Activated T-helper 17 cell treated with anti-CD3 and anti-CD28 coated beads, Interleukin-2, amount 50 U/mL, for 72 hours (primary cell): ENCODE measurements at places on chromosomes 6 and 20. TPM values are rescaled to one million over a fixed set of nuclear protein-coding genes. Genes with fewer than 3 reads are reported as not detected.

DNA sequence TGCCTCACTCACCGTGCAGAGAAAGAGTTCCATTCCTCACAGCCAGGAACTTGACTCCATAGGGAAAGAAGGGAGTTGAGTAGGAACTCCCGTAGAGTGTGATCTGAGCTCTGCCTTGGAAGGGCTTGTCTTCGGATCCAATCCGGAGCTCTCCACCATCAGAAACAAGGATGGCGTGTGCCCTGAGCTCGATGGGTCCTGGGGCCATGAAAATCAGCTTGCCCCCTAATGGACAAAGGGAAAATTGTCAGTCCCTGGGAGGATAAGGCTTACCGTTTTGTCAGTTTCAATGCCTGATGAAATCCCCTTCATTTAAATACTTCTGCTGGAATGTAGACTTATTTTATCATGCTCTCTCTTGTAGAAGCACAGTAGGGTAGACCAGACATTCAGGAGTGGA, 153.3 kb downstream of the PKHD1 start:
- peaks cover 3% of the 10 kb centered on the region for H3K27me3 ChIP-seq
- no peak overlapping the region for H3K27ac ChIP-seq
- no peaks in the 10 kb centered on the region for H3K36me3 ChIP-seq
- no peaks in the 10 kb centered on the region for H3K4me1 ChIP-seq
- ATAC-seq: no peak
- H3K4me3 ChIP-seq: no peak overlapping the region

DNA sequence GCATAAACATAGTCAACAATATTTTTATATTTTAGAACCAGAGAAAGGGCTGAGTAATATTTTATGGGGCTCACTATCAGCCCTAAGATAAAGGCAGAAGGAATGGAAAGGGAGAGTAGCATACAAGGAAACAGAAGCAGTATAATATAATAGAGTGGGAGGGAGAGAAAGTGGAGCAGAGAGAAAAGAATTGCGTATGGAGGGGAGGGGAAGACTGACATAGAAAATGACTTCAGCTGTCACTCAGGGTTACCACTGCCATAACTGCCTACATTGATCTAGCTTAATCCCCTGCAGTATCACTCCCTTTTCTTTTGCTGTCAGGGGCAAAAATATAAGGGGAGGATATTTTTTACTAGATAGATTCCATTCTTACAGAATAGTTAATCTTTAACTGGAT, 1133.5 kb upstream of the MAP3K7 start:
- H3K36me3 ChIP-seq: no peaks in the 10 kb centered on the region
- no peaks in the 10 kb centered on the region for H3K4me1 ChIP-seq
- H3K27me3 ChIP-seq: no peaks in the 10 kb centered on the region

DNA sequence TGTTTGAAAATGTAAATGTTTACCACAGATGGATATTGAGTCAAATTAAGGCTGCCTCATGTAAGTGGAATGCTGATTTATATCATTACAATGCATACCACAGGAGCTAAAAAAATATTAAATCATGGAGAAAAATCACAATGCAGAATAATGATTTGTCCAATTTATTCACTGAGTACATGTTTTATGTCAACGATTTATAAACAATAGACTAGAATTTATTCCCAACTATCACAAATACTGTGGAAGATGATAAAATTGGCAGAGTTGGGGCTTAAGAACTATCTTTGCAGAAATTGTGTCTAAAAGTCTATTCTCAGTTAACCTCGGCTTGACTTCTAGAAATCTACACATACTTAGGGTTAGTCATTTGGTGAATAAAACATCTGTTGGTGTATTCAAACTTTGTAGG, 472.1 kb upstream of the MARCKS start:
- H3K27ac ChIP-seq: no peak overlapping the region
- no peak for ATAC-seq
- H3K4me1 ChIP-seq: no peaks in the 10 kb centered on the region
- no peaks in the 10 kb centered on the region for H3K27me3 ChIP-seq

GRCh38 chr20:63759377-63759901, 19.9 kb downstream of the SLC2A4RG start:
- peaks cover 4% of the 10 kb centered on the region for H3K4me1 ChIP-seq
- no peak for ATAC-seq
- H3K4me3 ChIP-seq: no peak overlapping the region
- H3K27ac ChIP-seq: no peak overlapping the region
- H3K27me3 ChIP-seq: no peaks in the 10 kb centered on the region

The PRR18 gene
- not detected for total RNA-seq

- H3K27me3 ChIP-seq: no peaks in the 10 kb centered on the region
- peaks cover 21% of the 10 kb centered on the region for H3K36me3 ChIP-seq
Observed at GRCh38 chr6:28251661-28252008, 434 bp downstream of the ZKSCAN4 start.

DNA sequence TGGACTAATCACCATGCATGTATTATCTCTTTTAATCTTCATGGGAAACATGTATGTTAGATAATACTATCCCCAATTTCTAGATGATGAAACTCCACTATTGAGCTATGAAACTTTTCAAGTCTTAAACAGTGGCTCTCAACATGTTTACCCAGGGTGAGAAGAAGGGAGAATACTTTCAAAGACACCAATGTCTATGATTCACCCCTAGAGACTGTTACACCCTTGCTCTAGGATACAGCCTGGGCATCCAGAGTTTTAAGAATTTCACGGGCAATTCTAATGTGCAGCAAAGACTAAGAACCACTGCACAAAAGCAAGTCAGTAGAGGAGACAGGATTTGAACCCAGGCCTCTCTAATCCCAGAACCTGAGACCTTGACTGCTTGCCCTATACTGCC, 47.8 kb downstream of the GFOD1 start:
- peaks cover 6% of the 10 kb centered on the region for H3K27me3 ChIP-seq
- ATAC-seq: no peak
- H3K4me3 ChIP-seq: no peak overlapping the region
- no peak overlapping the region for H3K27ac ChIP-seq
- no peaks in the 10 kb centered on the region for H3K4me1 ChIP-seq

DNA sequence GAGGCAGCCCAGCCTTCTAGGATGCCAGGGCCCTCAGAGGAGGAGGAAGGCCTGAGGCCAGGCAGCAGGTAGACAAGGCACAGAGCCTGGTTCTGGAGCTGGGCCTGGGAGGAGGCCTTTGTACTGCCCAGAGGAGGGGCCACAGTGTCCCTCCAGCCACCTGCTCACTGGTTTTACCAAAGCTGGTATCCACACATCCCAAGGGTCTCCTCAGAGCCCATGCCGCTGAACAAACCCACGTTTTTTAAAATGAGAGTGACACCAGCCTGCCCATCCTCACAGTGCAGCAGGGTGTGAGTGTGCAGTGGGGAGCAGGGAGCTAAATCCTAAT, 162.7 kb downstream of the LY86 start:
- peaks cover 21% of the 10 kb centered on the region for H3K27me3 ChIP-seq
- H3K36me3 ChIP-seq: no peaks in the 10 kb centered on the region
- no peak overlapping the region for H3K4me3 ChIP-seq
- H3K4me1 ChIP-seq: peaks cover 5% of the 10 kb centered on the region
- ATAC-seq: no peak
- no peak overlapping the region for H3K27ac ChIP-seq

DNA sequence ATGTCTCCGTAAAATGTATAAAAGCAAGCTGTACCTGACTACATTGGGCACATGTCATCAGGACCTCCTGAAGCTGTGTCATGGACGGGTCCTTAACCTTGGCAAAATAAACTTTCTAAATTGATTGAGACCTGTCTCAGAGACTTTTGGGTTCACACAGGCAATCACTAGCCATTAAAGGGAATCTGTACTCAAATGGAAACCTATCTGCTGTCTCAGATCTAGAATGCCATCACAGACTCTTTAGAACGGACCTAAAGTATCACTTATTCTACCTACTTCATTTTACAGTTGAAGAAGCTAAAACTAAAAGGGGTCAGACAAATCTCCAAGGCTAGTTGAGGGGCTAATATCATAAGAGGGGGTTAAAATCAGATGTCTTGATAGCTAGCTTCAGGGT, 11.1 kb downstream of the SAMD3 start:
- peak overlapping the region; percentile 55 for H3K4me3 ChIP-seq
- no peaks in the 10 kb centered on the region for H3K27me3 ChIP-seq
- H3K36me3 ChIP-seq: peaks cover 24% of the 10 kb centered on the region
- ATAC-seq: peak; percentile 72
- H3K27ac ChIP-seq: no peak overlapping the region

The RIPPLY2 gene
- total RNA-seq: not detected

DNA sequence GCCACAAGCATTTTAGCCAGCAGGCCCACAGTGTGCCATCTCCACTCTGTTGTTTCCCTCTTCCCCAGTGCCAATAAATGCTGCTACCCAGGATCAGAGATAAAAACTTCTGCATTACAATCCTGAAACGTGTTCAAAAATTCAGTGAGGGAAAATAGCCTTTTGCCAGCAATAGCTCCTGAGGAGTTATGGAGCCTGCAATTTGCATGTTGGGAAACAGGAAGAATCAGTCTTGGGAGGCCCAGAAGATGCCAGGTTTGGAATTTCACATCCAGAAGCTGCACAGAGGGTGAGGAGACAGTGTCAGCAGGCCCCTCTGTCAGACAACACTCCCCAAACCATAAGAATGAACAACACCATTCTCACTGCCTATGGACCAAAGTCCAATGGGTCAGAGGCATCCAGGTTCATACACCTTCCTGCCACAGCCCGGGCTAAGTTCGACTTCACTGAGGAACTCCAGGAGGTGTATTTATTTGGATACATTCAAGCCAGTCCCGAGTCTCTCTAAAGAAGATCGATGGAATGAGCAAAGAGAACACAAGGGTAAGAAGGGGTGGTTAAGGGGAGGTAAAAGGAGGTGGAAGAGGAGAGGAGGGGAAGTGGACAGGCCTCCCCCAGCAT, 20.8 kb downstream of the RRBP1 start:
- peaks cover 29% of the 10 kb centered on the region for H3K36me3 ChIP-seq
- peaks cover 18% of the 10 kb centered on the region for H3K4me1 ChIP-seq
- H3K27me3 ChIP-seq: no peaks in the 10 kb centered on the region
- no peak overlapping the region for H3K27ac ChIP-seq
- no peak for ATAC-seq

GRCh38 chr6:136334465-136334846, 44.8 kb upstream of the BCLAF1 start:
- H3K4me1 ChIP-seq: no peaks in the 10 kb centered on the region
- H3K27me3 ChIP-seq: peaks cover 4% of the 10 kb centered on the region
- H3K4me3 ChIP-seq: no peak overlapping the region
- no peak overlapping the region for H3K27ac ChIP-seq
- no peak for ATAC-seq

The CTAGE9 gene
- not detected for total RNA-seq

GRCh38 chr6:163329991-163330390, 84.5 kb upstream of the QKI start:
- H3K27ac ChIP-seq: no peak overlapping the region
- no peak for ATAC-seq
- H3K27me3 ChIP-seq: peaks cover 14% of the 10 kb centered on the region

DNA sequence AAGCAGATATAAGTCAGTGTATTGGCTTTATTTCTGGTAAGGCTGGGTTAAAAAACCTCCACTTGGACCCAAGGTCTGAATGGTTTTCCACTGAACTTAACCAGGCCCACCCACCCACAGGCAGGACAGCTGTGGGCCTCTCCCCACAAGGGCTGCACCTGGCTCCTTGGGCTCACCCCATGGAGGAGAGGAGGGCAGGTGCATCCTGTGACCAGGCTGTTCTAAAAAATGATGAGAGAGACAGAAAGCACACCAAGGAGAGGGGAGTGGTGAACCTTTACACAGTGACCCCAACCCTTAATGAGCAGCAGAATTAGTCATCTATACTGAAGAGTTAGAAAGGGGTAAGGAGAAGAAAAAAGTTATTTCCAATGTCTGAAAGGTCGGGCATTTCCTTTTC, 34.5 kb upstream of the DUSP22 start:
- no peaks in the 10 kb centered on the region for H3K36me3 ChIP-seq
- H3K4me1 ChIP-seq: peaks cover 11% of the 10 kb centered on the region
- no peak overlapping the region for H3K4me3 ChIP-seq
- H3K27me3 ChIP-seq: no peaks in the 10 kb centered on the region
- ATAC-seq: peak; percentile 19

GRCh38 chr20:24610341-24611115, 141.1 kb downstream of the SYNDIG1 start:
- H3K4me3 ChIP-seq: no peak overlapping the region
- H3K27me3 ChIP-seq: peaks cover 18% of the 10 kb centered on the region
- no peaks in the 10 kb centered on the region for H3K4me1 ChIP-seq
- no peaks in the 10 kb centered on the region for H3K36me3 ChIP-seq
- no peak overlapping the region for H3K27ac ChIP-seq

GRCh38 chr6:157840261-157840660, 17.2 kb downstream of the SNX9 start:
- peak overlapping the region; percentile 6 for H3K4me3 ChIP-seq
- ATAC-seq: no peak
- no peaks in the 10 kb centered on the region for H3K27me3 ChIP-seq
- no peak overlapping the region for H3K27ac ChIP-seq

The TNFRSF6B gene
- not detected for total RNA-seq

The MICB gene
- 34.3 TPM for total RNA-seq

DNA sequence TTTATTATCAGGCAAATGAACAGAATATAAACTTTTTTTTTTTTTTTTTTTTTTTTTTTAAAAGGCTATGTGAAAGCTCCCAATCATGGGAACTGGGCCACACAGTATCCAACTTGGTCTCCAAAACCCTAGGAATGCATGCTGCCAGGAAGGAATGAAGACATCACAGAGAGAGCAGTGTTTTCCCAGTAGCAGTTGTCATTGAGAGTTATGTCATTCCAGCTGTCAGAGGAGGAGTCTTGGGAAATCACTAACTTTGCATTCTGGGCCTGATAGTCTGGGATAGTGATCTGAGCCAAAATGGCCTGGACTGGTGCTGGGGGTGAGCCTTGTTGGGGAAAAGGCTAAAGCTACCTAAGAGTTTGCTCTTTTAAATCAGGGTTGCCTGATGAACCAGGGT, 231.3 kb upstream of the MAP3K7 start:
- H3K27ac ChIP-seq: no peak overlapping the region
- H3K4me3 ChIP-seq: no peak overlapping the region
- H3K4me1 ChIP-seq: no peaks in the 10 kb centered on the region
- ATAC-seq: no peak
- peaks cover 10% of the 10 kb centered on the region for H3K27me3 ChIP-seq
